ENCODE measurements at places on chromosomes 2 and 18.

DNA sequence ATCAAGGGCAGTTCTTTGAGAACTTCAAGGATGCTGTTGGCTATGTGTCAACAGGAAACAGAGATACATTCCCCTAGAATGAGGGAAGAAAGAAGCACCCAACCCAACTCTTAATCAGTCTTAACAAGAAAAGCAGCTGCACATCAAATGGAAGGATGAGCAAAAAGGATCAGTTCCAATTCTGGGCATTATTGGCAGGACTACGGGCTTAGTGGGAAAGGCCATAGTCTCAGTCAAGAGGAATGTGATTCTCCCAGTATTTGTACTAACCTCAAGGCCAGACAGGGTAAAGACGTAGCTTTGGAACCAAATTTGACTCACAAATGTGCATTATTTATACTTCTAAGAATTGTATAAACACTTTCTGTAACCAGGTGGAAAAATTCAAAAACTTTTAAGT is 18.2 kb downstream of the BMP10 start:
- DNase-seq = no peak

GRCh38 chr2:230946429-230947234 is 21.6 kb upstream of the GPR55 start:
- DNase-seq = no peak

DNA sequence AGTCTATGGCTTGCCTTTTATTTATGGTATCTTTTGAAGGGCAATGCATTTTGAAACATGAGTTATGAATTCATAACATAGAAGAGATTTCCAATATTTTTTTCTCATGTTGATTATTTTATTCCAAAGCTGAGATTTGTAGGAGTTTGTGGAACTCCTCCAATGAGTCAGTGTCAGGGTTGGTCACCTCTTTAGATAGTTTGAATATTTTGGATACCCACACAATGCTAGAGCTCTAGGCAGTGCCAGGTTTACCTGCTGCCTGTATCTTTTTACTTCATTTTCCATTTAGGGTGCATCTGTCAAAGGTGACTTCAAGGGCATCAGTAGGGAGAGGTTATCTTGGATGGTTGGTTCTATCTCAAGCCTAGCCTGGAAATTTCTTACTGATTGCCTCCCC is 152.7 kb downstream of the CERS6 start:
- no peak for DNase-seq

GRCh38 chr18:52598921-52599320 is 258.9 kb downstream of the DCC start:
- DNase-seq = no peak

- DNase-seq = peak; percentile 34
These were observed 231.1 kb downstream of the ANKRD30B start for GRCh38 chr18:14978962-14979535.

- peak; percentile 69 for DNase-seq
These were observed 53.7 kb downstream of the EPHA4 start for GRCh38 chr2:221518201-221518934.

DNA sequence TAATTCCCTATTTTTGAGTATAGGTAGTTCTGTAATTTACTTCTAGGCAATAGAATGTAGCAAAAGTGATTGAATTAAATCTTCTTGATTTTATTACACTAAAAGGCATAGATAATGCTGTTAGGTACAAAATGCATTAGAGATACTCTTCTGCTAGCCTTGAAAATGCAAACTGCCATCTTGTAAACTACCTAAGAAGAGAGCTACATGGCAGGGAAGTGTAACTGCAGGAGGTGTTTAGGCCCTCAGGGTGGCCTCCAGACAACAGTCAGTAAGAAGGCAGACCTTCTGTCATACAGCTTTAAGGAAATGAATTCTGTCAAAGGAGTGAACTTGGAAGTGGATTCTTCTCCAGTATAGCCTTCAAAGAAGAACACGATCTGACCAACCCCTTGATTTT is 1396.8 kb upstream of the SLC39A10 start:
- no peak for DNase-seq

DNA sequence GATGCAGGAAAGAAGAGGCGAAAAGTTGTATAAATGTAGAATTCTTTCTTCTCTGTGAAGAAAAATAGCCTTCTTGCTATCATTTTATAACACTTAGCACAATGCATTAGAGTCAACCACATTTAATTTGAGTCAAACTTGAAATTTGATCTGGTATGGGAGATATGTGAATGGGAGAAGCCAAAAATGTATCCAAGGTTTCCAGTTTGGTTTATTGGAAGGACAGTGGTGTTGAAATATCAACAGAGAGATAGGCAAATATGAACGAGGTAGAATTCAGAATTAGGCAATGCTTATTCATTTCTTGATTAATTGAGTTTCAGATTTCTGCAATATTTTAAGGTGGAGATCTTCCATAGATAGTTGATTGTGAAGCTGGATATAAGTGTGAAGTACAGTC is 991.9 kb upstream of the CHAC2 start:
- DNase-seq = no peak

GRCh38 chr2:184646593-184646992 is 48.3 kb downstream of the ZNF804A start:
- no peak for DNase-seq

GRCh38 chr2:45944074-45944473 is 292.6 kb downstream of the PRKCE start:
- no peak for DNase-seq

DNA sequence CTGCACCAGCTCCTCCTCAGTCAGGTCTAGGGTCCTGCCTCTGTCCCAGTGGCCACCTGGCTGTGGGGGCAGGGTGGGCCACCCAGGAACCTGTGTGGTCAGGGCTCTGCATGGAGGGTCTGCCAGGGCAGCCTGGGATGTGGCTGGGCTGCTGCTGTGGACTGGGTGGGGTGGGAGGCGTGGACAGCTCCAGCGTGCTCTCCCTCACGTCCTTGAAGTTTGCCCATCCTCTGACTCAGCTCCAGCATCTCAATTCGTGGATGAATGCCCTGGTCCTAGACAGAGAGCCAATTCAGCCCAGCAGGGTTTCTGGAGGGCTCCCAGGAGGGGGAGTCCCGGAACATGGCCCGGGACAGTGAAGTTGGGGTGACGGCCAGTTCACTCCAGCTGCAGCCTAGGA is 64.3 kb upstream of the EPAS1 start:
- DNase-seq = no peak

- no peak for DNase-seq
These were observed 70.2 kb upstream of the SMAD2 start for GRCh38 chr18:48000701-48001100.

DNA sequence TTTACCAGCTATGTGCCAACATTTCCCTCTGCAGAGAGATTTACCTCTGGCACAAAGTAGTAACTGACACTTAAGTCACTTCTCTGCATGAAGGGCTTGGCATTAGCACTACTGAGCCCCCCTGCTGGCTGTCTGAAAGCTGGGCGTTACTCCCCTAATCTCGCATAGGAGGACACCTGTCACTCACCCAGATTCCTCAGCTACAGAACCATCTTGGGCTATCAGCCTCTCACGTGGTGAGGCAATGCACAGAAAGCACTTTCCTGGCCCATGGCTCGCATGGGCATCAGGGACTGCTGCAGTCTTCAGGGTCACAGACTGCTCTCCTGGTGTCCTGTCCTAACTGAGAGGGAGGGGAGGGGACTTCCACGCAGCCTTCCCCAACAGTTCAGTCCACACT is 12.0 kb downstream of the SERPINE2 start:
- DNase-seq = no peak

- DNase-seq = no peak
These were observed 87.4 kb downstream of the RPRM start for GRCh38 chr2:153391131-153391530.

- DNase-seq = no peak
These were observed 75.9 kb downstream of the TFCP2L1 start for GRCh38 chr2:121209014-121209610.

DNA sequence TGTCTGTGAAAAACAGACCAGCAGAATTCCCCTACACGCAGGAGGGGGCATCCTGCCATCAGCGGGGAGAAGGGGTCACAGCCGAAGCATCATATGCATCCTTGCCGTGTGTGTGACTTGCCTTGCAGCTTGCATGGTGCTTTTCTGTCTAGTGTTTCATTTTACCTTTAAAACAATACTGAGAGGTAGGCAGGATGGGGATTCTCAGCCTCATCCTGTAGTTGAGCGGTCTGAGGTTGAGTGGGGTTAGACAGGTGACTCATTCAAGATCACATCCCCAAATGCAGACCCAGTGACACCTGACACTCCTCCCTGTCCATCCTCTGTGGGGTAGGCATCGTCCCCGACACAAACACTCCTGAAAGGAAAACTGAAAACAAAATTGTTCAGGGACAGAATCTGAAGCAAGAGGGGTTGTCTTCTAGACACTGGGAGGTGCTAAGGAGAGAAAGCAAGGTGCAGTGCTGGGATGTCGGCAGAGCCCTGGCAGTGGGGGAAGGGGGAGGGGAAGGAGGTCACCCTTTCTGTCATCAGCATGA is 7.9 kb downstream of the ARL4C start:
- peak; percentile 82 for DNase-seq

- DNase-seq = peak; percentile 90
These were observed 116.5 kb upstream of the FOSL2 start for GRCh38 chr2:28276076-28276618.

DNA sequence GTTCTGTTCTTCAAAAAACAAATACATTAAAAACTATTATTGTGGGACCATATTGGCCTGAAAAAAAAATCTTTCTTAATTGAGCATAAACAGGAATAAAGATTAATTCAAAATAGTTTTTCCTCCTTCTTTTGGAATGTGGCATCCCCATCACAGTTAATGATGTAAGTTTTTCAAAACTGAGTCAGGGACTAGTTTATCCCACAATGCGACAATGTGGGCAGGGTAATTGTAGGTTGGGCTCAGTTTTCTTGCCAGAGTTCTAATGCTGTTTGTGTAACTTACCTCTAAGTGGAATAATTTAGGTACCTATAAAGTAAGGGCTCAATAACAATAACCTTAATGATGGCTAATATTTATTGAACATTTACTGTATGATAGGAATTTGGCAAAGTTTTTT is 82.0 kb downstream of the PMS1 start:
- no peak for DNase-seq

DNA sequence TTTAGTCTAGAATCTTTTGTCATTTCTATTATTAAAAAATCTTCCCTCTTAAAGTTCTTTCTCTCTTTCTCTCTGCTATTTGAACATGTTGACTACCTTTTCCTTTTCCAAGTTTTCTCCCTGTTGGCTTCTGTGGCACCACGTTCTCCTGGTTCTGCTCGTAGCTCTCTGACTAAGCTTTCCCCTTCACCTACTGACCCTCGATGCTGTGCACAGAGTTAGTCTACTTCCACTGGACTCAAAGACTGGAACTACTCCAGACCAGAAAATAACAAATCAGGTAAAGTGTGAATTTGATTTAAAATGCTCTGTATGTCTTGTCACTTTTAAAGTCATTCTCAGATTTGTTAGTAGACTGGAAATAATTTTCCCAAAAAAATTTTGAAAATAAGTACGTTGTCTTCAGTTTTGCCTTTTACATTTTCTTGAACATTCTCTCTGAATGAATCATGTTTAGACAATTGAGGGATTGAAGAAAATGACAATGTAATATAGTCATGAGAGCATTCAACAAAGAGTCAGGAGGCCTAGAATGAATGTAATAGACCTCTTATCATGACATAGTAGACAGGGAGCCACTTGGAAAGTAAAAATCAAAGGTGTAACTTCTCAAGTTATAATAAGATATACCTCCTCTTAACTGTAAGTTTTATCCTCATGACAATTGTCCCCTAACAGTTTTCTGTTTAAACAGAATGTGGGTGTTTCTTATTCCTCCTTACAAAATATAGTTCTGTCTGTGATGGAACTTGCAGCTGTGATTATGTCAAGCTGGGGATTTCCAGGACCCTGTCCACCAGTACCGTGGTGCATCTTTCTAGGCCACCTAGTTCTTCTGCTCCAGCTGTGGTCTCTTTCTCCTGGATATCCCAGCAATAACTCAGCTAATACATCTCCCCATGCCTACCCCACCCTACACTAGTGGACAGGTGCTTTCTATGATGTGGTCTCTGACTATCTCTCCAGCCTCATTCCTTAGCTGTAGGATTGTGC is 25.5 kb downstream of the ITPRID2 start:
- no peak for DNase-seq

GRCh38 chr18:5417342-5417741 is 121.8 kb upstream of the ZBTB14 start:
- no peak for DNase-seq

DNA sequence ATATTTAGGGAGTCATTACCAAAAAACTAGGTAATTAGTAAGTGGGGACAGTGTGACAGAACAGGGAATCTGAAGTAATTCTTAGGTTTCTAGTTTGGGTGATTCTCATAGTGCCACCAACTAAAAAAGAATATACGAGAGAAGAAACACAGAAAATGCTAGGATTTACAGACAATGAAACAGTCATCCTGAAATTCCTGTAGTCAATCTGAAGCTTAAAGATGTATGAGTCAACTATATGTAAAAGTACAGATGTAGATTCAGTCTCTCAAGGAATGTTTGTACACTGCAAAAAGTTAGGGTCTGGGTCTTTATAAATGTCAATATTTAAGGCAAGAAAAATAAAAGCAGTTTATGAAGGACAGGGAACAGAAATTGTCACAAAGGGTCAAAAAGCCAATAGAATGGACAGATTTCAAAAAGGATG is 107.0 kb downstream of the STRN start:
- peak; percentile 22 for DNase-seq

DNA sequence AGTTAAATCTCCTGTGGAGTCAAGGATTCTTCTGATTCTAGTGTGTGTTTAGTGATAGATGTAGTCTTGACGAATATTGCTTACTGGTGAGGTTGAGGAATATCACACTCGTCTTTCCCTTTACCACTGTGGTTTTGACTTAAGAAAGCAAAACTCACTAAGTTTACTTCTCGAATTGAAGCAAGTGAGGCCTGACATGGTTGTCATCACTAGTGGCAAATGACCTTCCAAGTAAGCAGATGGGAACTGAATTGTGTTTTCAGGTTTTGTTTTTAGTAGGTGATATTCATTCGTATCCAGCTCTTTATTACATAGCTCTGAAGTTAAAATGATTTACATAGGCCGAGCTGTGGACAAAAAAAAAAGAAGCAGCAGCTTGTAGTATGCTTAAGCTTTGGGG is 20.6 kb upstream of the DSG4 start:
- no peak for DNase-seq

DNA sequence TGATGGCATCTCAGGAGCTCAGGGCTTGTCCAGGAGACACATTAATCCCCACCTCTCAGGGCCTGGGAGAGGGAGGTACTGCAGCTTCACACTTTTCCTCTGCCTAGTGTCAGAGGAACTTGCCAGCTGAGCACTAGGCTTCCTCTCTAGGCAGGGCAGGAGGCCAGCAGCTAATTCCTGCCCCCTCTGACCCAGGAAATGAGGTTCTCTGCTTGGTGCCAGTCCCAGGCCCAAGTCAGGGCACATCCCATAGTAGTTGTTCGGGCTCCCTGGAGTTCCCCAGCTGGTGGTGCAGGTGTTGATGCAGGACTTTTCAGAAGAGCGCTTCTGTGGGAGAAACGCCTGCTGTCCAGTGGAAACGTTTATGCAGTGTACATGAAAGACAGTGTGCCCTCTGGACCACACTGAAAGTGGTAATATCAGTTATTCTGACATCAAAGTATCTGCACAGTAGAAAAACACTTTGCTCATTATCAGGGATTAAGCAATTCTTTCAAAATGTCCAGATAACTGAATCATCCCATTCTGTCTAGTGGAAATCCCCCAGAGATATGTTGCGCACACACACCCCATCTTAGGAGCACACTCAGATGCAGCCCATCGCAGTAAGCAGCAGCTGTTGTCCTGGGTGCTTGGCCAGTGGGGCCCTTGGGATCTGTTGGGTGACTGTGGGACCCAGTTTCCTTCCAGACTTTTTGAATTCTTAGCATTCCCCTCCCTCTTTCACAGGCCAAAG is 17.8 kb upstream of the SCLY start:
- no peak for DNase-seq

Data from activated CD4-positive, alpha-beta T cell treated with anti-CD3 and anti-CD28 coated beads, Interleukin-2, Interleukin-4, amounts not matched to agents 100 ng/mL and 50 ng/mL, durations not matched to agents 16 hours and 8 hours (primary cell).